Stimulated activated CD8-positive, alpha-beta memory T cell treated with anti-CD3 and anti-CD28 coated beads, Interleukin-4, amount 100 ng/mL, for 48 hours (primary cell): ENCODE measurements at places on chromosomes 1 and 21.

- DNase-seq, result no peak
Observed at GRCh38 chr1:233394860-233395717, 67.6 kb downstream of the MAP3K21 start.

DNA sequence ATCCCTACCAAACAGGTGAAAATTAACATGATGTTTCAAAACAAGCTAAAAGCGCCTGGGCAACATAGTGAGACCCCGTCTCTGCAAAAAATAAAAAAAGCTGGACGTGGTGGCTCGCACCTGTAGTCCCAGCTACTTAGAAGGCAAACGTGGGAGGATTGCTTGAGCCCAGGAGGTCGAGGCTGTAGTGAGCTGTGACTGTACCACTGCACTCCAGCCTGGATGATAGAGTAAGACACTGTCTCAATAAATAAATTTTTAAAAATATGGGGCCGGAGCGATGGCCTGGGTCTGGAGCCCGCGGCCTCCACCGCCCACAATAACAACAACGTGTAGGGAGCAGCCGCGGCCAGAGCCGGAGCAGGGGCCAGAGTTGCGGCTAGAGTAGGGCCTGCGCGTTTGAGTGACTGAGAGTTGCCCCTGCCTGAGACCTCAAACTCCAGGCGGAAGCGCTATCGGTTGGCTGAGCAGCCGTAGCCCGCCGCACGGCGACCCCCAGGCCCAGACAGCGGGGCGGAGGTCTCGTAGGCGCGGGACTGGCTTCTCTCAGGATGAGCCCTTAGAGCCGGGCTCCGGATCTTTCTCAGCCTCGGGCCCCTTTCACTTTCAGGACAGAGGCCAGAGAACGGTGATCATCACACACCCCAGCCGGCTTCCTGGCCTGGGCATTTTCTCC, 41.4 kb downstream of the ZMYM1 start:
- DNase-seq, result peak; percentile 33

DNA sequence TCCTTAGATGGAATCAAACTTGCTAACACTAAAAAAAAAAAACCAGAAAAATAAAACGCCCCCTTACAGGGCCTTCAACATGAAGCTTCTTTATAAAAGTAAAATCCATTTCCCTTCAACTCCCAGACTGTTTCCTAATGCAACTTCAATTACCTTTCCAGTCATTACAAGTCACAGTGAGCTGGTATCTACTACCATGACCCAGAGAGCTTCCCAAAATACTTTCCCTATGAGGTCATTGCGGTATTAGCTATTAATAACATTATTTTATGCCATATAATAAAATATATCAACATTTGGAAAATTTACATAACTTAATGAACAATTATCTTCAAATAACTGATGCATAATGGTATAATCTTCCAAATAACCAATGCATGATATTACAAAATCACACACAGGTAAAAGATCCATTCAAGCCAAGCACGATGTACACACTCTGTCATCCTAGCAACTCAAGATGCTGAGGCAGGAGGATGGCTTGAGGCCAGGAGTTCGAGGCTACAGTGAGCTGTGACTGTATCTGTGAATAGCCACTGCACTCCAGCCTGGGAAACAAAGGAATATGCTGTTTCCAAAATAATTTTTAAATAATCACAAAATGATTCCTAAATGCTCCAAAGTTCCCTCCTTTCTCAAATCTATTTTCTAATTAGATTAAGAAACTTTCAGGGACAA, 24.1 kb downstream of the EIF4G3 start:
- no peak for DNase-seq

DNA sequence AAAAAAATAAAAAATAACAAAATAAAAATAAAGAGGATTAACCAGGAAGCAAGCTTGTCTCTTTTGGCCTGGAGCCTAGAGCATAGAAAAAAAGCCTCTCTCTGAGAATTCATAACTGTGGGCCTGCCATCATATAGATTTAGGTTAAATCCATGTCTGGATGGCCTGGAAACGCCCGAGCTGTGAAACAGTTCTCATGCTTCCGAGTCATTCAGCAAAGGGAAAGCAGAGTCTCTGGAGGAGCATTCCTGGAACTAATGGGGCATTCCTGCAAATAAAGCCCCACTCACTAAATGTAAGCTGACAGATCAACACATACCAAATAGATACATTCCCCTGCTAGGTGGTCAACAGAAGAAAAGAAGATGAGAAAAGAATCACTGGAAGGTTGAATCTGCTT, 75.8 kb upstream of the GNG4 start:
- DNase-seq, result no peak
